ENCODE measurements at places on chromosomes 1 and 21.

GRCh38 chr1:110903853-110904500 is 31.0 kb downstream of the CD53 start:
- DNase-seq = no peak

- DNase-seq = no peak
These were observed 77.4 kb upstream of the KRTAP11-1 start for GRCh38 chr21:30958741-30959140.

DNA sequence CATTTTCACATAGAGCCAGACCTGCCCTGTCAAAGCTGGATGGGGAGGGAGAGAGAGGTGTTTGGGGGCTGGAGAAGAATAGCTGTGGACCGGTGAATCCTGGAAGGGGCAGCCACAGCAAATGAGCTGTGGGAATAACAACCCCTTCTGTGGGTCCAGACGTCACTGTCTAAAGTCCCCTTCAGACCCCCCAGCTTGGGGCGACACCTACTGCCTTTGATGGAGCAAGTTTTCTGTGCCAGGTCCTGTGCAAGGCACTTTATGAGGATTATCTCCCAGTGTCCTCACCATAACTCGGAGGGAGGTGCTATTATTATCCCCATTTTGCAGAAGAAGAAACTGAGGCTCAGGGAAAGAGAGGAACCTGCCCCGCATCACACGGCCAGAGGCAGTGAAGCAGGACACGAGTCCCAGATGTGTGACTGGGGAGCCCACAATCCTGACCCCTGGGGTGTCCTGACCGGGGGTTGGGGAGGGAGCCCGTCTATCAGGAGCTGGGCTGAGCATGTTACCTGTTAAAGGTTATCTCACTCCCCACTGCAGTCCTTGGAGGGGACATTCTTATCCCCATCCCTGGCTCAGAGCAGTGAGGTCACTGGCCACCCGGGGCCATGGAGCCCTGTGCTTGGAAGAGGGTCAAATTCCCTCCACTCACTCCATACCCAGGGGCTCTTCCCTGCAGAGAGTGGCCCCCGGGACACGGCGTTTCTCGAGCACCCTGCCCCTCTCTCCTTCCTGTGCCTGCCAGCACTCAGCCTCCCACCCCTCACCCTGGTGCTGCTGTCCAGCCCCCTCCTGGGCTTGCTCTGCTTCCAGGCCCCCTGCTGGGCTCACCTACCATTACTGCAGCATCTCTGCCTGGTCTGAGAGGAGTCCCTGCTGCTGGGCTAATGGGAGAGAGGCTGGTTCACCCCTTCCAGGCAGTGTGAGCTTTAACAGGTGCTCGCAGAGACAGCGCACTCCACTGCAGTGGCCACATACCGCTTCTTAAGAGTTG is 132.9 kb downstream of the PTPRU start:
- DNase-seq = no peak

- DNase-seq = no peak
These were observed 8.3 kb downstream of the TRNP1 start for GRCh38 chr1:27001570-27002360.

- DNase-seq = no peak
These were observed 350.9 kb upstream of the ADGRL2 start for GRCh38 chr1:81449786-81450185.

DNA sequence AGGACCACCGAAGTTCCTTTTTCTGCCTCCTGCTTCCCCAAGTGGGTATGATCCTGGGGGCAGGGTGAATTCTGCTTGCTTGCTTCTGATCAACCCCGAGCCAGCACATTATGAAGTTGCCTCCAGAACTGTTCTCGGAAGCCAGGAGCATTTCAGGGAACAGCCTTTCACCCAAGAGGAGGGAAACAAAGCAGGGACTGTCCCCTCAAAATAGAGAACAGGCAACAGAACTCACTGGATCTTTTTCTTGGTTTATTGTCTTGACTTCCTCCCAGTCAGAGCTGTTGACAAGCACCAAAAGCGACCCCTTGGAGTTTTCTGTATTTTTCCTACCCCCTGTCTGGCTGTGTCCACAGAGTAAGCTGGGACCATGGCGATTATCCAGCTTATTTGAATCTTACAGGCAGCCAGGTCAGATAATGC is 258.3 kb upstream of the SGIP1 start:
- no peak for DNase-seq

DNA sequence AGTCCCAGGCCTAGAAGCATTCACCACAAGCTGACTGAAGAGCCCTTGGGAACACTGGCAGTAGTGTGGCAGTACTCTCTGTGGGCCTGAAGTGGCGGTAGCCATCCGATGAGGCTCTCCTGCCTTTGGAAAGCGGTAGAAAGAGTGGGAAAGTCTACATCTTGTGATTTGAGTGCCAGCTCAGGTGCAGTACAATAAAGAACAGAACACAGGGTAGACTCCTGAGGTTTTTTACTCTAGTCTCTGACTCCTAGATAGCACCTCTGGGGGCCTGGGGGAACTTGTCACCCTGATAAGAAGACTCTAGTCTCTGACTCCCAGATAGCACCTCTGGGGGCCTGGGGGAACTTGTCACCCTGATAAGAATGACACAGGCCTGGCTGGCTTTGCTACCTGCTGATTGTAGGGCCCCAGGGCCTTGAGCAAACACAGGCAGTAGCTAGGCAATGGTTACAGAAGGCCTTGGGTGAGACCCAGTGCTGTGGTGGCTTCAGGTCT is 18.0 kb upstream of the IL20 start:
- no peak for DNase-seq

DNA sequence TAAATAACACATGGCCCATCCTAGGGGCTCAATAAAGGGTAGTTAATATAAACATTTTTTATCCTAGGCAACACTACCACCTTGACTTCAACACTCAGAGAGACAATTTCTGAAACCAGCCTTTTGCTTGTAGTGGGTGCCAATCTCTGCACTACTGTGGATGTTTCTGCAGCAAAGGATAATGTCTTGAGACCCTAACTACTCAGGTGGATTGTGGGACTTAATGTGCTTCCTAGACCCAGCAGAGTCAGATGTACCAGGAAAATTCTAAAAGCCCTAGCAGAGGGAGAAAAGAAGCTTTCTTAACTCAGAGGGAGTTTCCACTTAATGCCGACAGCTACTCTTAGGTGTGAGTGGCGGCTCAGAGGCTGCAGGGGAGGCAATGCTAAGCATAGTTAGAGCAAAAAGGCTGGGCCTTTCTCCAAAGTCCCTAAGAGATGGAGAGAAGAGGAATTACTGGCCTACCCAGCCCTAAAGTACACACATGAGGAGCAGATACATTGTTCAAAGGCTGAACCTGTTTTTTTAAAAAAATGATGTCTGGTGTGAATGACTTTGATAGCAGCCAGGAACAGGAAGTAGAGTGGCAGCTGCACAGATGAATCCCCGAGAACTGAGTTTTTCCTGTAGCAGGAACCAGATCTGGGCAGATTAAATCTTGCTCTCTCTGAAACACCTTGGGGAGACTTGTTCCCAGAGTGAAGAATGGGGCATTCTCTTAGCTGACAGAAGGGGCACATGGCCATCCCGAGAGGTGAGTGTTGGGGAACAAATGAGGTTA is 33.5 kb upstream of the ABCD3 start:
- no peak for DNase-seq

GRCh38 chr1:150876119-150876454 is 312 bp downstream of the ARNT start:
- DNase-seq = no peak

DNA sequence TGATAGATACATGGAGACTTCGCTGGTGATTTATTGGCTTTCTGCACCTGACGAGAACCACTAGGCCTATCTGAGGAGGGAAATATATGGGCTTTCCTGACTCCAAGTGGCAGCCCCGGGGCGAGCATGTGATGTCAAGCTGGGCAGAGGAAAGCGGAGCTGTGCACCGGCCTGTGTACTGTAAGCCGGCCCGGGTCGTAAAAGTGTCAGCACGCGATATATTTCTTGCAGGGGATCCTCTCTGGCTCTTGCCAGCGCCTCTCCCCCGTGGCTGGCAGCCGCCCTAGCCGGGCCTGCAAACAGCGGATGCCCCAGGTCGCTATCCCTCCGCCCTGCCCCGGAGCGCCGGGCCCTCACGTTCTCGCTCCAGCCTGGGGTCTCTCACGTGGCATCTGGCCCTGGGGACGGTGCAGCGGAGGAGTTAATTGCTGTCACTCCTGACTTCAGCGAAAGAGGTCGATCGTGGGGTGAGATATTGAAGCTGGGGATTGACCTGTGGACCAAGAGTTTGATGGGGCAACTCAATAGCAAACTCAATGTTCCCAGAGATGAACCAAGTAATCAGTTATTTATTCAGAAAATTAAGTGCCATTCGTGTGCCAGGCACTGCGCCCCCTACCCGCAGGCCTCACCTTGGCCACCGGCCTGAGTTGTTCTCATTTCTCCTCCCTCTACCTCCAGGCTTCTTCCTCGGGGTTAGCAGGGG is 41.0 kb upstream of the HAO2 start:
- no peak for DNase-seq

- DNase-seq = no peak
These were observed 41.2 kb downstream of the OMA1 start for GRCh38 chr1:58505286-58505685.

DNA sequence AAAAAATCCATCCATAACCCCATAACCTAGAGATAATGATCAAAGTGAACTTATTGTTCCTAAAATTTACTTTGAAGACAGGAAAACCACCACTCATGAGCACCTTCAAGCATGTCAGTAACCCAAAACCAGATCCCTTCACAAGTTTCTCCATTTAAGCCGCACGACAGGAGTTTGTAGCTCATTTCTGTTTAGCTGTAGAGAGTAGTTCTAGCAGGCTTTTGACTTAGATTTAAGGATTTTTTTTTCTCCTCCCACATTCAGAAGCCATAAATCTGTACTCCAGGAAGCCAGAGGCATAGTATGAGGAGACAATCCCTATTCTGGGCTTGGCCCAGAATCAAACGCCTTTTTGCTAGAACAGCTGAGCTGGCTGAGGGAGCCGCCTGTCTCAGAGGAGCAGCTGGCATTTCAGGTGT is 25.6 kb downstream of the TOMM20 start:
- no peak for DNase-seq

DNA sequence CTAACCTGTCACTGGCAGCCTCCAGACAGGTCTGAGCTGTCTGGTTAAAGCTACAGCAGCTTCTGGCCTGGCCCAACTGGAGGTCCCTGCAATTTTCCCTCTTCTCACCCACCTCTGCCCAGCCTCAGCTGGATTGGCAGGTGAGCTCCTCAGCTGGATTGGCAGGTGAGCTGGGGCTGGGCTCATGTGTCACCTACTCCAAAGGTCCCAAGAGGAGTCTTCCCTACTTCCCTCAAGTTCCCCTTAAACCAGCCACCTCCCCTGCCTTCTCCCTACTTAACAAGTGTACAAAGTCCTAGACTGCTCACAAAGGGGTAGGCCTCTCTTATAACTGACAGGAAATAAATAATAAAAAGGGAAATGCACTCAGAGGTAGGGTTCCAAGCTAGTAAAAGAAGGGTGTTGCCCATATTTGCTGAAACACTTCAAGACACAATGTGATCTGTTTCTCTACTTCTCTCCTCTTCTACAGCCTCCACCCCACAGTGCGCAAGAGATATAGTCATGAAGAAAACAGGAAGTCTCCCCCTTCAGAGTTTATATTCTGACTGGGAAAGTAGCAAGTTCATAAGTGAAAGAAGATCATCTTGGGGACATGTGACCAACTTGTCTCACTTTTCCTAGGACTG is at the start of gene GPA33:
TSS of gene GPA33 (minus strand) at position 64 of the 629 bp plus-strand sequence. CDS start 90 bp downstream, outside the sequence.
- no peak for DNase-seq

- no peak for DNase-seq
These were observed 177.3 kb upstream of the PTBP2 start for GRCh38 chr1:96544051-96544830.

GRCh38 chr1:160797861-160798273 is 1.9 kb downstream of the LY9 start:
- no peak for DNase-seq

DNA sequence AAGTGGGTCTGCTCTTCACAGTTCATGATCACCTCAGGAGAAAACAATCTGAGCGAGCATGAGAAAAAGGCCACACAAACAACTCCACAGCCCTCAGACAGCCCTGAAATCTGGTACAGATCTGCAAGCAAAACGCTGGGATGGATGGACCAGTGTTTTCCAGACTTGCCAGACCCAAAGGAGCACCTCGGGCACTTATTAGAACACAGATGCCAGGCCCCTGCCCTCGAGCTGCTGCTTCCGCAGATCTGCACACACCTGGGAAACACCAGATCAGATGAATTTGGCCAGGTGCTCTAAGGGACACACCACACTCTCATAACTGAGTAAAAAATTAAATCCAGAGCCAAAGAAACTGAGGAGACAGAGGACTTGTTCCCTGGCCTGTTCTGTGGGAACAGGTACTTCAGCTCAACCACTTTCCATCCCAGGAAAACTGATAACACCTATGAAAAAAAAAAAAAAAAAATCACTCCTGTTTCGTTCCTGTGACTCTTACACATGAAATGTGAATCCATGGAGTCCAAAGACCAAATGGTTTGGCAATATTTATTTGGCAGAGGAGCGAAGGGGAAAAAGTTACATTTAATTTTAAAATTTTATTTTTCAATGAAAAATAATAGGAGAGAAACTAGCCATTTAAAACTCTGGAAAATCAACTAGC is 202.9 kb upstream of the ESRRG start:
- DNase-seq = no peak

DNA sequence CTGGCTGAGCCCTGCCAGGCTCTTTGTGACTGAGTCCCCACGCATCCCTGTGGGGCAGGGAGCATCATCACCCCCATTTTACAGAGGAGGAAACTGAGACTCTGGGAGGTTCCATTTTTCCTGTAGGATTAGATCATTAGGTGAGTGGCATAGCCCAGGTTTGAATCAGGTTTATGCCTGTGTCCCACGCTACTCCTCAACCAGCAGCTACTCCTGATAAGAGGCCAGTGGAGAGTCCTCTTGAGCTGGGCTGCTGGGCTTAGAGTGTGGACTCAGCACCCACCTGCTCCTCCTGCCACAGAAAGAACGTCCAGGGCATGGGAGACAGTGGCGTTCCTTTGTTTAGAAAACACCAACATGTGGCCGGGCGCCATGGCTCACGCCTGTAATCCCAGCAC is 30.7 kb downstream of the TNFRSF1B start:
- DNase-seq = no peak

- DNase-seq = no peak
These were observed 14.1 kb downstream of the WDR47 start for GRCh38 chr1:109027841-109028240.

GRCh38 chr21:25329227-25329825 is 278.0 kb downstream of the MRPL39 start:
- DNase-seq = no peak

Data from activated naive CD4-positive, alpha-beta T cell (primary cell).